ENCODE measurements at places on chromosomes 13 and 19. TPM values are rescaled to one million over a fixed set of nuclear protein-coding genes. Genes with fewer than 3 reads are reported as not detected.
A peak's percentile ranks its signal among the peaks of the same experiment; 100 is the strongest.

GRCh38 chr13:56752636-56753035, 388.1 kb upstream of the PRR20A start:
- no peak for DNase-seq

DNA sequence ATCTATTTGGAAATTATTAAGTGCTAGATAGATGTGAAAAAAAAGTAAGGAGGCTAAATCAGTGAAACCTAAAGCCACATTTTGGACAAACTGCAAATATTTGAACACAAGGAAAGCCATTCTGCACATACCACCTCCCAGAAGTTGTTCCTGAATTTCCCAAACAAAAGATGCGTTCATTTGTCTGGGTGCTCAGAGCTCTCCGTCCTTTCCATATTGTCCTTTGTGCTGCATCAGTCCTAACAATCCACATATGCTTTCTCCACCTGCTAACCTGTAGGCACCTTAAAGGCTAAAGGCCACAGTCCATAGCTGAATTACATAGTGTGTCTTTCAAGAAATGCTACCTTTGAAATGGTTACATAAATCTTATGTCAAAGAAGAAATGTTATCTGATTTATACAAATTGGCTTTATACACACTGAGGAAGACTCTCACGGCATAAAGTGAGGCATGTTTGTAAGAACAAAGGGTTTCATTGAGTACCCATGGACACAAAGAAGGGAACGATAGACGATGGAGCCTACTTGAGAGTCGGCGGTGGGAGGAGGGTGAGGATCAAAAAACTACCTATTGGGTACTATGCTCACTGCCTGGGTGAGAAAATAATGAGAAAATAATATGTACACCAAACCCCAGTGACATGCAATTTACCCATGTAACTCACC, 182.0 kb downstream of the RGCC start:
- DNase-seq: no peak

DNA sequence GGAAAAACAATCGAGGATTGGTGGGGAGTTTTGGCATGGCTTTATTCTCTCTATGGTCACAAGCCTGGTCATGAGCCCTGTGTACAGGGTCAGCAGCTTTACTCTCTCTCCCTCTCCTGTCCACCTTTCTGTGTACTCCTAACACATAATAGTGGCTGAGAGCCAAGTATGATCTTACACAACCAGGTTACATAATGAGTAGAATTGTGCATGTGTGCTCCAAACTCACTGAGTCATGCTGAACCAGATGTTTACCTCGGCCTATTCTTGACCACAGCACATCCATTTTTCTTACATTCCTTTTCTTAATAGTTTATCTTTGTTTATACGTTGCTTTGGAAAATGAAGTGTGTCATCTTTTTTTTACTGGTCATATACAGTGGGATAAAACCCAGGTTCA, 53.1 kb downstream of the ZNF254 start:
- no peak for DNase-seq

DNA sequence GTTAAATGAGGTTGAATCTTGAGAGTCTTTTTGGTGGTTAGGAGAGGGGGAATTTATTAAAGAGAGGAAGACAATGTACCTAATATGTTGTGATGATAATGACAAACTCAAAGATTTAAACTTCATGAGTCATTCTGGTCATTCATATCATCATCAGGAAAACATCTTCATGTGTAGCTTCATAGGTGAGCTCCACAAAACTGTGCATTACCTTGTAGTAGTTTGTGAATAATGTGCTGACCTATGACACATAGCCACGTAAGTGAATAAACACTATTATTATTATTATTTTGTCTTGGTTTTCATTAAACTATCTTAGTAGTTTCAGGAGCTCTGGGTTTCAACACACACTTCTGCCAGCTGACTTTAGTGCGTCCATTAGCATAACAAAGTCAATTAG, 997 bp upstream of the GPC6 start:
- DNase-seq: no peak

The ZNF723 gene
- not detected for total RNA-seq

GRCh38 chr19:7408251-7408650, 59.5 kb downstream of the ARHGEF18 start:
- DNase-seq: no peak

DNA sequence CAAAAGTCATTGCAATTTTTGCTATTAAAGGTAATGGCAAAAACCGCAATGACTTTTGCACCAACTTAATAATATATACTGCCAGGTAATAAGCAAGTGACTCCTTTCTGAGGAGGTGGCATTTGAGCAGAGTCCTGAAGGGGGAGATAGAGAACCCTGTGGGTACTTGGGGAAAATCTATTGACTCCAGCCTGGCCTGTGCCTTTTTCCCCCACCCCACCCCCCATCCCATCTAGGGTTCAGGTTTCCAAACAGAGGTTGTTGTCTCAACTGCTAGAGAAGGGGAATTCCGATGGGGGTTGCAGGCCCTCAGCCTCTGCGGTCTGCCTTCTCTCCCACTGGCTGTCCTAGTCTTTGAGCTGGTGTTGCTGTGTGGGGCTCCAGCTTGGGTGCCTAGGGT, 11.5 kb downstream of the S1PR2 start:
- DNase-seq: no peak

- DNase-seq: no peak
These were observed 28.0 kb downstream of the MEGF8 start for GRCh38 chr19:42353341-42354015.

The ZNF682 gene
- total RNA-seq: 26.2 TPM

DNA sequence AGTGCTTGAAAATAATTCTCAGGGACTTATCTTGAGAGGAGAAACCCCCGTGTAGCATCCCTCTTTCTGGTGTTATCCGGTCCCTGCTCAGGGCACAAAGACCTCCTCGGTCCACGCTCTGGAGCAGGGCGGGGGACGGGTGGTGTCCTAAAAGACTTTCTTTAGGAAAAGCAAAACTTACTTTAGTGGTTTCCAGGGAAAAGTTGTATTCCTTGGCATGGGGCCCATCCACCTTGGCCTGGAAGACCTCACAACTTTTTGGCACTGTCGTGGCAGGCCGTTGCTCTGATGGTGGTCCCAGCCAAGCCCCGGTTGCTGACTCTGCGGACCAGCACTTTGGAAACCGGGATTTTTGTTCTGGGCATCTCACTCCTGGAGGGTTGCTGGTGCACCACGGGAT, 2.7 kb downstream of the AMER2 start:
- DNase-seq: peak; percentile 23

The ZNF729 gene
- not detected for total RNA-seq

All from ureter (tissue), 1 donor.